Keratinocyte (primary cell): ENCODE measurements at places on chromosomes 13 and 19.

GRCh38 chr19:15045506-15045905 is 3.8 kb upstream of the CASP14 start:
- DNase-seq: no peak

DNA sequence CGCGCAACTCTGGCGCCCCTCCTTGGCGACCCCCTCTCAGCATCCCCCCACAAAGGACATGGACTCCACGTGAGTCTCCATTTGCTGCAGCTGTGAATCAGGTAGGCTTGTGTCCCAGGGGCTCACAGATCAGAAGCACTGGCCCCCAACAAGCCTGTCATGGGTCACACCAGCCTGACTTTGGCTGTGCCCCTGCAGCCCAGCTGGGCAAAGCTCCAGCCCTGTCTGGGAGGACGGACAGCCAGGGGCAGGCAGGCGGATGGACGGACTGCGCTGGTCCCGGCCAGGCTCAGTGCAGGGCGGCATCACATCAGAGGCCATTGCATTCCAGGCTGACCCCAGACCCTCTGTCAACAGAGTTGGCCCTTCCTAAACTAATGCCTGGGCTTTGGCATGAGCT is 28.4 kb upstream of the ISYNA1 start:
- DNase-seq: no peak

DNA sequence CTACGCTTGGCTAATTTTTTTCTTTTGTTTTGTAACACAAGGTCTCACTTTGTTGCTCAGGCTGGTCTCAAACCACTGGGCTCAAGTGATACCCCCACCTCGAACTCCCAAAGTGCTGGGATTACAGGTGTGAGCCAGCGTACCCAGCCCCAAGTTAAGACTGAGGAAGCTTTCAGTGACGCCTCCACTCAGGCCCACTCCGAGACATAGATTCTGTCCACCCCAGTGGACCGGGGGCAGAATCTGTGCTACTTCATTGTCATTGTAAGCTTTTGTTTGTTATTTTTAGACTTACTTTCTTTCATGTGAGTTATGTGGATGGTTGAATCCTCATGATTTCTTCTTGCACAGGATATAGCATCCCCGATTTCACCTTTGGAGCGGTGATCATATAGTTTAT is 156.9 kb upstream of the TSHZ3 start:
- no peak for DNase-seq

DNA sequence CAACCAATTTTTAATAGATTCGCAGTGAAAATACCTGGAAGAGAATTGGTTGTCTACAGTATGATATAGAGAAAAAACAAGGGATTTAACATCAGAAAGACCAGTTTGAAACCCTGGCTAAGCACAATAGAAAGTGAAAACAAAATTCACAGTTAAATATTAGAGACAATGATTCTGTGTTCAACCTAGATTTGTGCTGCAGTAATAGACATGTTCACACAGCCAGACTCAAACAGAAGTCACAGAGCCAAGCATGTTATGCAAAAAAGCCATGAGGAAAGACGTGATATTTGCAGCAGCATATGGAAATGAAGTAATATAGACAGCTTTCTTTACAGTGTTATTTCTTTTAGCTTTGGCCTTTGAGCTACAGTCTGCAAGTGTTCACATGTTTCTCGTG is 48.1 kb downstream of the SCEL start:
- DNase-seq: no peak

DNA sequence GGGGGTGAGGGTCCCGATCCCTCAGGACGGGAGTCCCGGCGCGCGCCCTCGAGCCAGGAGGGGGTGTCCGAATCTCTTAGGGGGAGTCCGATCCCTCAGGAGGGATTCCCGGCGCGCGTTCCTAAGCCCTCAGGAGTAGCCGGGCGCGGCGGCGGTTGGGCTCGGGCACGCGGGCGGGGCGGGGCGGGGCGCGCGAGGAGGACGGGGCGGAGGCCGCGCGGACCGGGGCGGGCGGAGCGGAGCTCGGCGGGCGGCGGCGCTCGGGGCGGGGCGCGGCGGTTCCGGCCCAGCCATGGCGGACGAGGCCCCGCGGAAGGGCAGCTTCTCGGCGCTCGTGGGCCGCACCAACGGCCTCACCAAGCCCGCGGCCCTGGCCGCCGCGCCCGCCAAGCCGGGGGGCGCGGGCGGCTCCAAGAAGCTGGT is at the start of gene CUL4A:
Gene CUL4A (plus strand): TSS at position 278 of the 423 bp plus-strand sequence. CDS start 15 bp downstream, at position 293.
- no peak for DNase-seq

DNA sequence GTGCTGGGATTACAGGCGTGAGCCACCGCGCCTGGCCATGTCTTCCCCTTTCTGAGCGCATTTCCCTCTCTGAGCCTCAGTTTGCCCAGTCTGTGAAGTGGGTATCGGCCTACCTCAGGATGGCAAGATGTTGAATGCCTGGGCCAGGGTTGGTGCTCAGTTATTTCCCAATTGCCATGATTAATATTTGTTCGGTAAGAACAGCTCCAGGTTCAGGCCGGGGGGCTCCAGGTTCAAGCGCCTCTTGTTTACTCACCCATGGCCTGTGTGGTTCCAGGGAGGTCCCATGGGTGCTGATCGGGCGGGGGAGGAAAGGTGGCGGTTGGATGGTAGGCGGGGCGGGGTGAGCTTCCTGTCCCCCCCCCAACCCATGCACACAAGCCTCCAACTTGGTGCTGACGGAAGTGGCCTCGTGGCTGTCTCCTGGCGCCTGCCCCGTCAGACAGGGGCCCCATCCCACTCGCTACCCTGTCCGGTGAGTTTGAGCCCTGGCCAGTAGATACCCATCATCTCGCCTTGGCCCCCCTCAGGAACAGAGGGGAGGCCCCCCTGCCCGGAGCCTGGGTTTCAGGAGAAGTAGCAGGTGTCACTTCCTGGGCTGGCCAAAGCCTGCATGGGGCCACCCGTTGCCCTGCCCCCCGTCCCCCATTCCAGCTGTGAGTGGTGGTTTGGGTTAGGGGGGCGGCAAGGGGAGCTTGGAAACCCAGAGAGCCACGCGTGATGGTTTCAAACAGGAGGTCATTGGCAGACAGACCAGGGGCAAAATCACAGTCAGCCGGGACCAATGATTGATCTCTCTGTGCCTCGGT is at the start of gene FCHO1:
Gene FCHO1 (plus strand): TSS at position 375 of the 809 bp plus-strand sequence. CDS start 3,688 bp downstream, outside the sequence.
- DNase-seq: no peak

DNA sequence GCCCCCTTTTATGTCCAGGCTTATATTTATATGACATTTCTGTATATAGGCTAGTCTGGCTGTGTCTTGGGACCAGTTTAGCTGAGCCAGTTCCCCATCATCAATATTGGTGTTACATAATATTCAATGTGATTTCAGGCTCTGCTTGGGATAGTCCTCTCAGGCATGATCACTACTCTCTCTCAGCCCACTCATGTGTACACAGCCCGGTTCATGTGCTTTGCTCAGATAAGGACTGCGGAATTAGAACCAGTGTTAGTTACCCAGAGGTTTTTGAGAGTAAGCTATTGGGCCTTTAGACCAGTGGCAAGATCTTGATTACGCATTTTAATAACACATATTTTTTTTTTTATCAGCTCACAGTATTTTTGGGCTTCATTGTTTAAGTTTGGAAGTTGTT is 219.9 kb downstream of the GPC5 start:
- DNase-seq: no peak

DNA sequence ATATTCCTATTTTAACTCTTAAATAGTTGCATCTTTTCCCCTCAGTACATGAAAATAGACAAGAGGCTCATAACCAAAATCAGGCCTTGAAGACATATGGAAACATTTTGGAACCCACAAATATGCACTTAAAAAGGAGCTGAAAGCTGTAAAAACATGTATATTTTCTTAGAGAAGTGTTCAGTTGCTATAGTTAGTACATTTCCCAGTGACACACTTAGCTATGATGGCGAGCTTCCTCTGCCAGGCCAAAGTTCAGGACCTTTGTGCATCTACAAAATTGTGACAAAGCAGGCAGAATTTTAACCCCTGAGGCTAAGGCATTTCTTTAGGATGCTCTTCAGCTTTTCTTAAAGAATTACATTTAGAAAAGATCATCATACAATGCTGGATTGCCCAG is 54.5 kb downstream of the RCBTB2 start:
- no peak for DNase-seq

GRCh38 chr13:100892981-100893380 is 218.4 kb upstream of the TMTC4 start:
- DNase-seq: no peak

GRCh38 chr19:1418496-1418775 is 11.1 kb downstream of the DAZAP1 start:
- no peak for DNase-seq

- DNase-seq: no peak
Observed at GRCh38 chr13:112961457-112962369, 7.3 kb upstream of the MCF2L start.

DNA sequence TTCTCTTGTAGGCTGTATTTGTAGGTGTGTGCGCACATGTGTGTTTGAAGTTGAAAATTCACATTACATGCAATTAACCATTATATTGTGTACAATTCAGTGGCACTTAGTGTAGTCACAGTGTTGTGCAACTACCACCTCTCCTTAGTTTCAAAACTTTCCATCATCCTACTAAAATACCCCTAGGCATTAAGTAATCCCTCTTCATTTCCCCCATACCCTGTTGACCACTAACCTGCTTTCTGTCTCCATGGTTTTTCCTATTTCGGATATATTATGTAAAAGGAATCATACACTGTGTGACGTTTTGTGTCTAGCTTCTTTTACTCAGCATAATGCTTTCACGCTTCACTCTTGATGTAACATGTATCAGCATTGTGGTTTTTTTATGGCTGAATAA is 16.1 kb downstream of the LSM14A start:
- DNase-seq: no peak

- DNase-seq: no peak
Observed at GRCh38 chr13:73440296-73440895, 381.6 kb downstream of the KLF5 start.

GRCh38 chr19:18856385-18857126 is 24.8 kb downstream of the UPF1 start:
- no peak for DNase-seq

DNA sequence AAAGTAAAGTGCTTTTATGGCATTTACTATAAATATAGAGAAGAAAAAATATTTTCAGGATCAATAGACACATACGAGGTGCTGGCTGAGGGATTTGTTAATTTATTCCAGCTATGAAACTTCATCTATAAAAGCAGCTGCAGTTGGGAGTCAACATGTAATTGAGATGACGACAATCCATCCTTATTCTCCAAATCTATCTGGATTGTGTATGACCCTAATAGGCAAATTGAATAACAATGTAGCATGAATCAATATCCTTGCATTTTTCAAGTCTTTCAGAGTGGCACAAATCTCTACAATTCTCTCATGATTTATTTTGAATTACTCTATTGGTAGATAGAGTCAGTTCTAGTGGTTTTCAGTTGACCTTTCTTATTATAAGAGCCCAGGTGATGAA is 1296.5 kb upstream of the SPRY2 start:
- no peak for DNase-seq

- no peak for DNase-seq
Observed at GRCh38 chr13:67619351-67619994, 389.3 kb upstream of the PCDH9 start.

GRCh38 chr19:48818234-48818820 is 7.5 kb upstream of the BCAT2 start:
- DNase-seq: no peak

- DNase-seq: no peak
Observed at GRCh38 chr19:58088521-58089052, 9.4 kb downstream of the ZSCAN18 start.

GRCh38 chr13:89628567-89628966 is 1718.9 kb upstream of the MIR17HG start:
- no peak for DNase-seq

- no peak for DNase-seq
Observed at GRCh38 chr19:4447327-4448146, 10.1 kb downstream of the UBXN6 start.

GRCh38 chr13:92572190-92572589 is 654.4 kb upstream of the GPC6 start:
- DNase-seq: no peak

- no peak for DNase-seq
Observed at GRCh38 chr13:99692854-99693253, 191.6 kb downstream of the TM9SF2 start.

- DNase-seq: peak; percentile 93
Observed at GRCh38 chr19:9791552-9792205, 23.1 kb upstream of the ZNF846 start.

DNA sequence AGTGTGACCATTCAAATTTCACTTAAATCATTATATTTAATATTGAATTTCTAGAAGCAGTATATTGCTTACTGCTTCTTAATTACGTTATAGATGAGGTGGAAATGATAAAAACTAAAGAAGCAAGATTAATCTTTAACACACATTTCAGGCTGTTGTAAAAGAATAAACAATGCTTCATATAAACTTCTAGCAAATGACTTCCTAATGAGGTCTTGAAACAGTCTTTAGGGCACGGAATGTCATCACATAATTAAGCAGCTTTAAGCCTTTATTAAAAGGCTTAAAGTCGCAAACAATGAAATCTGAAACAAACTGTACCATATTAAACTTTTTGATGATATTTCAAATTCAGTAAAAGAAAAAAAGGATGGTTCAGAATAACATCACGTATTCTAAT is 1.9 kb downstream of the SLITRK6 start:
- no peak for DNase-seq

GRCh38 chr13:23752111-23753001 is 136.8 kb downstream of the MIPEP start:
- DNase-seq: no peak

GRCh38 chr13:80550971-80551441 is 210.1 kb upstream of the SPRY2 start:
- DNase-seq: no peak

DNA sequence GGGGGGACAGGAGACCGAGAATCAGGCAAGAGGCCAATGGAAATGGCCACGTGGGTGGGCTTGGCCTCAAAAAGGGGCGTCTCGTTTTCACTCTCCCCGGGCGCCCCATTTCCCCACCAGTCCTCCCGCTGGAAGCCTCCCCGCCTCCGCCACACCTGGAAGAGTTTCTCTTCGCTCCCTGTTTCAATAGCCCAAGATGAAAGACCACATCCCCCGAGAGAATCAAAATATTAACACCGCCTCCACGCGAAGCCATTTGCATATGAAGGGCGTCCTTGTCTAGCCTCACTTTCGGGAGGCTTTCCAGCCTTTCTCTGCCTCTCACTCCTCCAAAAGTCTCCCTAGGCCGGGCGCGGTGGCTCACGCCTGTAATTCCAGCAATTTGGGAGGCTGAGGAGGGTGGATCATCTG is 691 bp upstream of the OLFM2 start:
- no peak for DNase-seq

DNA sequence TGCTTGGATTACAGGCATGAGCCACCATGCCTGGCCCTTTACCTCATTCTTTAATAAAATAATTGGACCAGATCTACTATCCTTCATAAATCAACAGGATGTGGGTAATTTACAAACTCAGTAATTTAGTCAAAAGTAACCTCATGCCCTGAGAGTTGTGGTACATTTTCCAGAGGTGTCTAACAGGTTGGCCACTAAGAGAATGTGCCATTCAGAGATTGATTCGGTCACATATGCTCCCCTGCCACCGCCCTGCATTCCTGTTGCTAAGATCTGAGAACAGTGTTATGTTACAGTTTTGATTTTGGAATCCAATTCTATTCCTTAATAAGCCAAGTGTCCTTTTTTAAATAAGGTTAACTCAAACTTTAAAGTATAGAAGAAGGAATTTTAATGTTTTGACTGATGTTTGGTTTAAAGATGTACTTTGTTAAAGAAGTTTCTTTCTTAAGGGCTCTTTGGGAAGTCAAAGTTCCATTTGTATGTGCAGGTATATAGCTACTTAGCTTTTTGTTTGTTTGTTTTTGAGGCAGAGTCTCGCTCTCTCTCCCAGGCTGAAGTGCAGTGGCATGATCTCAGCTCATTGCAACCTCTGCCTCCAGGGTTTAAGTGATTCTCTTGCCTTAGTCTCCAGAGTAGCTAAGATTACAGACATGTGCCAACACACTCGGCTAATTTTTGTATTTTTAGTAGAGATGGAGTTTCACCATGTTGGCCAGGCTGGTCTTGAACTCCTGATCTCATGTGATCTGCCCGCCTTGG is 29.2 kb downstream of the PHF11 start:
- no peak for DNase-seq
